ENCODE measurements at places on chromosomes 5 and 9.

- no peak for DNase-seq
Measured at GRCh38 chr5:175700991-175701390, 43.1 kb downstream of the HRH2 start.

DNA sequence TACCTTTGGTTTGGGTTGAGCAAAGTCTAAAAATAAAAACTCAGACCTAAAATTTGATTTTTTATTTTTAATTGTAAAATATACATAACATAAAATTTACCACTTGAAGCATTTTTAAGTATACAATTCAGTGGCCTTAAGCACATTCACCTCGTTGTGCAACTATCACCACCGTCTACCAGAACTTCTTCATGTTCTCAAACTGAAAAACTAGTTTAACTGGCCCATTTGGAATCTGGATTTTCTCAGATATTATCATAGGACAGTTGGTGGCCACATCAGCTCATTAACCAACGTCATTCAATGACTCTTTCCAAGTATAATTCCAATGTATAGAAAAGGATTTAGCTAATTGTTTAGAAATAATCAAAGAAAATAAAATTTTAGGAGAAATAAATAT lies 319.3 kb downstream of the TLE1 start:
- DNase-seq: no peak

GRCh38 chr5:73764996-73765395 lies 139.0 kb downstream of the ARHGEF28 start:
- DNase-seq: no peak

- no peak for DNase-seq
Measured at GRCh38 chr5:178553517-178553916, 36.7 kb downstream of the COL23A1 start.

DNA sequence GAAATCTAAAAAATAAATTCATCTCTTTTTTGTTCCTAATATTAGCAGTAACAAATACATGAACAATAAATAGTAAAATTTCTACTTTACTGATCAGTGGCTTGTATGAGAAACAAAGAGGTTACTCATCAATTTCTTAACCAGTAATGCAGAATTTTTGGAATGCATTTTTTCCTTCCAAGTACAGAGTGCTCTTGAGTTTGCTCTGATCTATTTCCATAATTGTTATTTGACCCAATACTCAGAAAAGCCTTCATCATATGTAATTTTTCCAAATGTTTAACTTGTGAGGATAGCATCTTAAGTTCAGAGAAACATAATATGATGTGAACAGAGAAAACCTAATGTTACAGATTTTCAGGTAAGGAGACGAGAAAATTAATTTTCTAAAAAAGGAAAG lies 47.3 kb downstream of the FBN2 start:
- no peak for DNase-seq

DNA sequence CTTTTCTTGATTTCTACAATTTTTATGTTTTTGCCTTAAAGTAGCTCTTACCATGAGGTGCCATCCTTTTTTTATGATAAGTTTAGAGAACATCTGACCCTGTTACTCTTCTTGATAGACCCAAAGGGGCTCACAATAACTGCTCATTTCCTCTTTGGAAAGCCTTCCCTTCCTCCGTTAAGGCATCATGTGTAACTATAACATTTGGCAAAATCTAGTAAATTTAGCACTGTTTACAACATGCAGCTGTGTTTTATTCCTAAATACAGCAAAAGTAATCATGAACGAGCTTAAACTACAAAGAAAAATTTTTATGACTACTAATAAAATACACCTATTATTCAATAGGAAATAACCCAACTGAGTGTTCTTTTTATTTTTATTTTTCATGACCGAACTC lies 705.1 kb downstream of the MAT2B start:
- DNase-seq: no peak

GRCh38 chr5:172035049-172035448 lies 28.6 kb upstream of the FBXW11 start:
- DNase-seq: no peak

- DNase-seq: no peak
Measured at GRCh38 chr5:100464418-100464817, 70.8 kb upstream of the FAM174A start.

DNA sequence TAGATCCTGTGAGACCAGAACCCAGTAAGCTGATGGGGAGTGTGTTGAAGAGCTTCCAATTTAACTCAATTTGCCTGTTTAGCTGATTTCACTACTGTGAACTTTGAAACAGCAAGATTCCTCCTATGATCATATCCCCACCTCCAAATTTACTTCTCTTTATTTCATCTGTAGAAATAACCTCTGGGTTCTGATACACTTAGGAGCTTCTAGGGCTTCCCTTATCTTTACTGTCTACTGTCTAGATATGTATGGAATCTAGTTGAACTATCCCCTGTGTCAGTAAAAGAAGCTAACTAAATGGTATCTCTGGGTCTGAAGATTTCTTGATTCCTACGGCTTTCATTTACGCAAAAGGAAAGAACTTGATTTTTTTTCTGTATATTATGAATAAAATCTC lies 116.8 kb downstream of the GCNT1 start:
- no peak for DNase-seq

GRCh38 chr5:73160239-73160671 lies 12.7 kb upstream of the TMEM174 start:
- DNase-seq: peak; percentile 66

DNA sequence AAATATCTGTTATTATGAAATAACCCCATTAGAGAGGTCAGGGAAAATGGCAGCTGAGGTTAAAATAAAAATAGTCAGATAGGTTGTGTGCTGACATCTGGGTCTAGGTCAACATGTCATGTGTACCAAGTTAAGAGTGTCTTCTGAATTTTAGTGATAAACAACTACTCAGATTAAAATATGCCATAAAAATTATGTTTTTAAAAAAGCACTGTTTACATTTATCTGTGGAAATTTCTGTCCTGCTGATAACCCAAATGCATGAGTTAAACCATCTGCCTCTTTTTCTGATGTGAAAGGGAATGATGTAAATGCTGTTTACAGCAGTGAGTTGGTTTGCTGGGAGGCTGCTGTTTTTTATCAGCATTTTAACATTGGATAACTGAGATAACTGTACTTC lies 361.2 kb upstream of the TARS1 start:
- DNase-seq: no peak

- no peak for DNase-seq
Measured at GRCh38 chr9:100111235-100111634, 12.2 kb downstream of the INVS start.

- no peak for DNase-seq
Measured at GRCh38 chr5:143229896-143230675, 173.4 kb downstream of the NR3C1 start.

GRCh38 chr5:54775645-54776044 lies 209.7 kb downstream of the ESM1 start:
- no peak for DNase-seq

DNA sequence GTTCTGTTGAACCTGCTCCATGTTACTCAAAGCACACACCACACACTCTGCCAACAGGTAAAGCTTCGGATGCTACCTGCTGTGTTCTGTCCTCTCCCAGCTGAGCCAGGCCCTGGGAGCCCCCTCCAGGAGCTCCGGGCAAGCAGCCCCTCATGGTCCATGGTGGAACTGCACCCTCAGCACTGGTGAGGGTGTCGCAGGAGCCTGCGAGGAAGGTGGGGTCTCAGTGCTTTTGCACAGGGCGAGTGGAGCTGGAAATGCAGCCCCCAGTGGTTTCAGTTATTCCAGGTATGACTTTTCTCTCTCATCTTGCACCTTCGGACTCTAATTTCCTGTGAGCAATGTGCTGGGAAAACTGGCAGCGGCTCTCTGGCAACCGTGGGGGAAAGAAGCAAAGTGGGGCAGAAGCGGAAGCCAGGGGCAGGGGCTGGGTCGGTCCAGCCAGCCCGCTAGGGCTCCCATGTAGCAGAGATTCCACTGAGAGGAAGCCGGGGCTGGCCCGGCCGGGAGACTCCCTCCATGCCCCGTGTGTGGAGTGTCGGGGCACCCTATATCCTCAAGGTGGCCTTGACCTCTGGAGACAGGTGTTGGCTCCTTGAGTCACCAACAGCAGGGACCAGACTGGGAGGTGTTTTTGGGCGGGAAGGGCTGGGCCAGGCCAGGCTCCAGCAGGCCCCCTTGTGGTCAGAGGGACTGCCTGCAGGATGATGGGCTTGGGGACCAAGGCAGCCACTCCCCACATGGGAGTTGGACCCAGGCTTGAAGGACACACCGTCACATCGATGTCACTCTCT lies 75.6 kb upstream of the PRSS3 start:
- peak; percentile 44 for DNase-seq

GRCh38 chr5:73624888-73625287 lies 1.1 kb upstream of the ARHGEF28 start:
- no peak for DNase-seq

GRCh38 chr5:152532714-152533113 lies 127.6 kb upstream of the NMUR2 start:
- DNase-seq: no peak

GRCh38 chr5:2353211-2353610 lies 398.3 kb downstream of the IRX2 start:
- no peak for DNase-seq

DNA sequence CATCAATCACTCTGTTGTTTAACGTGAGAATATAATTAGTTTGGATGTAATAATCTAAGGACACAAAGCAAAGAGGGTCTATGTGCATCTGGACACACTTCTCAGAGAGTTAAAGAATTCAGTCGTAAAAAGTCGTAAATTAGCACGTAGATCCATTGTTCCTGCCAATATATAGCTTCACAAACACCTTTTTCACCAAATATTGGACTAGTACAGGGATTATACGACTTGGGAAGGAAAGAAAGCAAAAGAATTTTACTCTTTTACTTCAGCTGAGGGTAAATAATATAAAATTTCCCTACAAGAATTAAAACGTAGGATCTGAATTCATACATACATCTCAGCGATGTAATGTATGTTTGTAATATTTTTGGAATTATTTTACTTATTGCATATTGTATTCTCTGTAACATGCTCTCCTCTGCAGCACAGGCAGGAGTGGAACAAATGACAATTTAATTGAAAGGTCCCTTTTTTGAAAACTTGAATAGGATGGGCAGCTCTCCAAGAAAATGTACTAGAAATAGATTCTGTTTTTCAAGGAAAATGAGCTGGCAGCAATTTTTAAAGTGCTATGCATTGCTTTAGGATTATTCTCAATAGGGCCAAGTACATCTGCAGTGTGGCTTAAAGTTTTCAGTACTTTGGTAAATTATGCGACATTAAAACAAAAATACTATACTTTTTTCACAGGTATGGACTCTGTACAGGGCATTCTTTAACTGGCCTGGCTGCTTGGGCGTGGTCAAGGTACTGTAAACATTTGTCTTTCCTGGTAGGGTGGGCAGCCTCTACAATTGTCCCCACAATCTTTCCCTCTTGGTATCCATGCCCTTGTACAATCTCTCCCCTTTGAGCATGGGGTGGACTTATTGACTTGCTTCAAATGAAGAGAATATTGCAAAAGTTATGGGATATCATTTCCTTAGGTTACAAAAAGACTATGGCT lies 39.7 kb upstream of the HSD17B4 start:
- no peak for DNase-seq

DNA sequence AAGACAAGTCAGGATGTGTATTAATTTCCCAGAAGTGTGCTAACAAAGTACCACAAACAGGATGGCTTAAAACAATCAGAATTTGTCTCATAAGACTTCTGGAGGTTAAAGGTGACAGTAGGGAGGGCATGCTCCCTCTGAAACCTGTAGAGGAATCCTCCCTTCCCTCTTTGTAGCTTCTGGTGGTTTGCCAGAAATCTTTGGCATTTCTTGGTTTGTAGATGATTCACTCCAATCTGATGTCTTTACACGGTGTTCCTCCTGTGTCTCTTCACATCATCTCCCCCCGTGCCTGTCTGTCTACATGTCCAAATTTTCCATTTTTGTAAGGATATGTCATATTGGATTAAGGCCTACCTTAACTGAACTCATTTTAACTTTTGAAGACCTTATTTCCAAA lies 471.5 kb downstream of the ZNF608 start:
- no peak for DNase-seq

GRCh38 chr5:158698768-158699284 lies 400.9 kb downstream of the EBF1 start:
- no peak for DNase-seq

- DNase-seq: no peak
Measured at GRCh38 chr9:113343732-113344231, 3.7 kb upstream of the WDR31 start.

DNA sequence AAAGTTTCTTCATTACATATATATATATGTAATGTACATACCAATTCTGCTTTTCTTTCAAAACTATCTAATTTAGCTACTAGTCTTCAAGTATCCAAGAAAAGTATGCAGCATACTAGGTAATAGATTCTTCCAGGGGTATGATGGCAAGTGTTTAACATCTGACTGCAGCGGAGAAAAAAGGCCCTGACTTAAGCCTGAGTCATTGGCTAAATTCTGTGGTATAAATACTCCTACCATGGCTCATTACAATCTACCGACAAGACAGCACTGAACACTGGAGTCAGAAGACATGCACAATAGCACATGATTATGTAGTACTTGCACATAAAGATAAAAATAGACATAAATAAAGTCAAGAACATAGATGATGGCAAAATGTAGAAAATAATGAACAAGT lies 439.9 kb downstream of the BRINP1 start:
- DNase-seq: no peak

- DNase-seq: no peak
Measured at GRCh38 chr5:14062178-14062577, 81.0 kb upstream of the TRIO start.

DNA sequence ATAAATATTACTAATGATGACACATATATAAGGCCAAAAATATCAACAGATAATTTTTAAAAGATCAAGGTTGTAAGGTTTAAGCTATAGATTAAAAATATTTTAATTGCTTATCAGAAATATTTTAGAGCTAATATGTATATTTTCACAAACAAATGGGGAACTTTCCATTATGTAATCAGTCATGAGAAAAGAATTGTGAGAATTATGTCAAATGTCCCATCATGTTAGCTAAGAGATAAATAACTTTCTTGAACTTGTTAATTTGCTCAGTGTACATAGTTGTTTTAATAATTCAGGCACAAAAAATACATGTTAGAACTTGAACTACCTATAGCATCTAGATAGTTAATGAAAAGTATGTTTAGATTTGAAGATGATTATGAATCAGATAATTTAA lies 67.7 kb downstream of the SYK start:
- DNase-seq: no peak

DNA sequence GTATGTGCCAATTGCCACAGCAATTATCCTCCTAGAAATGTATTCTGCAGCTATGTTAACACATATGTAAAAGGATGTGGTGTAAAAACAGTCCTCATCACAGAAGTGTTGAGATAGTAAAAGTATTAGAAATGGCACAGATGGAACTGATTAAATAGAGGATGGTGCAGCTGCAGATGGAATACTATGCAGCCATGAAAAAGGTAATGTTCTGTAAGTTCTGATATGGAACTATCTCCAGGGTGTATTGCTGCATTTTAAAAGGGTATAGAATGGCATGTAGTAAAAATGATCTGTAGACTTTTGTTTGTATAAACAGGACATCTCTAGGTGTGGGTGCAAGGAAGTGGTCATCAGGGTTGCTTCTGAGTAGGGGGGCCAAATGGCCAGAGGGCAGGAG lies 63.0 kb upstream of the PHYKPL start:
- DNase-seq: no peak

DNA sequence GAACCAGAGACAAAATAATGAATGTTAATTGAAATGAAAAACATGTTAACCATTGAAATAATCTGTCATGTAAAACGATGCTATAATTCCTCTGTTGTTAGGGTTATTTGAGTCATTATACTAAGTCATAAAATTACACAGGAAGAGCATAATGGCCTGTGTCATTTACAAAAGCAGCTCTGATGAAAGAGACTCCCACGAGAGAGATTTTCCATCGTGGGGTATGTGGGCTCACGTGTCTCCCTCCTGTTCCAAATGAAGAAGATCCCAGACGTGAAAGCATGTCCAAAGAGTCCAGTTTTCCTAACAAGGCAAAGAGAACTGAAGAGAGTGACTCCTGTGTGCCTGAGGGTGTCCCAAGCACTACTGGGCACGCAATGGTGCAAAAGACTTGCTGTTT lies 379.8 kb downstream of the SPOCK1 start:
- no peak for DNase-seq

Data from stimulated activated CD4-positive, alpha-beta T cell treated with anti-CD3 and anti-CD28 coated beads, Interleukin-2, amount 100 ng/mL, for 48 hours (primary cell).